ENCODE measurements at places on chromosomes 6 and 20.
A peak's percentile ranks its signal among the peaks of the same experiment; 100 is the strongest.

- DNase-seq: no peak
Measured at GRCh38 chr6:132053511-132053910, 102.3 kb upstream of the CCN2 start.

DNA sequence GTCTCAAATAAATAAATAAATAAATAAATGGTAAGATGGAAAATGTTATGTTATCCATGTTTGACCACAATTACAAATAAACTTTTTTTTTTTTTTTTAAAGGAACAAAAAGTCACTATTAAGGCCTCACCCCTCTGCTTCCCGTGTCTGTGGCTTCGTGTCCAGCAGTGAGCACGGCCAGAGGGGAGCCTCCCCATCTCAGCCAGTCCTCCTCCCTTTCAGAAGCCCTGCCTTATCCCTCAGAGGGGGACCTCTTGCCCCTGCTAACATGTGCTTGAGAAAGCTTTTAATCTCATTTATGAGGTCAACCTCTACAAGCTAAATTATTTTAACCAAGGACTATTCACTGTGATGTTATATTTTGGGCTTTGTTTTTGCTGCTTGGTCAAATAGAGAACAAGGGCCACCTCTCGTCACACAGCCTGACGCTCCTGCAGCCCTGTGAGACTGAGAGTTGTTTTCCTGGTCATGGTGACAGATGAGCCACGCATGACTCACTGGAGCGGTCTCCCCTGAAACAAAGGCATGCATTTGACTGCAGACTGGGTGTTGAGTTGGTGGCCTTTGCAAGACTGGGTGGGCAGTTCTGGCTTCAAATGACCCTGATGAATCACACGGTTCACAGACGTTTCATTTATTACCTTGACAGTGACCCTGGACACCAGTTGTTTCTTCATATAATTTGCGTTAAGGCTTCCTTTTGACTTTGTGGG, 131.8 kb downstream of the TIAM2 start:
- no peak for DNase-seq

- DNase-seq: no peak
Measured at GRCh38 chr6:106377061-106377540, 16.6 kb downstream of the CRYBG1 start.

DNA sequence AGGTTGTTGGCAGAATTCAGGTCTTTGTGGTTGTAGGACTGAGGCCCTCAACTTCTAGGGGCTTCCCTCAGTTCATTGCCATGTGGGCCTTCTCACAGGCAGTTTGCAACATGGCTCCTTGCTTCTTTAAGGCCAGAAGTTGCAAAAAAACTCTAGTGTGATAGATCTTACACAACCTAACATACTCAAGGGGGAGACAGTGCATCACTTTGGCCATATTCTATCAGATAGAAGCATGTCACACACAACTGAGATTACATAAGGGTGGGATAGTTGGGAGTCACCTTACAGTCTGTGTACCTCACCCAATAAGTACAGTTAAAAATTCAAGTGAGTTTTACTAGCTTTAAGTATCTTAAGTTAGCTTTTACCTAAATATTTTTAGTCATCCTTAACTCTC, 1.6 kb downstream of the SIRPD start:
- no peak for DNase-seq

DNA sequence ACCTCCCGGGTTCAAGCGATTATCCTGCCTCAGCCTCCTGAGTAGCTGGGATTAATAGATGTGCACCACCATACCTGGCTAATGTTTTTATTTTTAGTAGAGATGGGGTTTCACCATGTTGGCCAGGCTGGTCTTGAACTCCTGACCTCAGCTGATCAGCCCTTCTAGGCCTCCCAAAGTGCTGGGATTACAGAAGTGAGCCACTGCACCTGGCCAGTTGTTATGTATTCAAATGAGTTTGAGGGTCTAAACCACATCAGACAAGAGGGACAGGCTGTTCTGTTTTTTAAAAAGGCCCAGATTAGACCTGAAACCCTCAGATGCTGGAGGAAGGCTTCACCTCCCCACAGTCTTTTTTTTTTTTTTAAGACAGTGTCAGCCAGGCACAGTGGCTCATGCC, 4.1 kb upstream of the SPAG4 start:
- DNase-seq: no peak

DNA sequence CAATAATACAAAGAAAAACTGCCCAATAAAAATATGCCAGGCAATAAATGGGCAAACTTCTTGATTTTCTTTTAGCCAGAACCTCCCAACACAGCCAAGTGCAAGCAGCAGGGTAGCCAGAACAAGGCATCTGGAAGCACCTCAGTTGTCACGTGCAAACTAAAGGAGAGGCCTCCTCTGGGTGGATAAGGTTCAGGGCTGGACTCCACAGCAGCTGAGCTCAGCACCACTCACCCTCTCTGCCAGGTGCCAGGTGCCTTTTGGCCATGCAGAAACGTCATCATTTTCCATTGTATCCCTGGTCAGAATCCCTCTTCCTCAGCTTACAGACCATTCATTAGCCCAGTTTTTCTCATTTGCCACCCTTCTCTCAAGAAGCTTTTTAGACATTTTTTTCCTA, 52.7 kb downstream of the SOD2 start:
- no peak for DNase-seq

DNA sequence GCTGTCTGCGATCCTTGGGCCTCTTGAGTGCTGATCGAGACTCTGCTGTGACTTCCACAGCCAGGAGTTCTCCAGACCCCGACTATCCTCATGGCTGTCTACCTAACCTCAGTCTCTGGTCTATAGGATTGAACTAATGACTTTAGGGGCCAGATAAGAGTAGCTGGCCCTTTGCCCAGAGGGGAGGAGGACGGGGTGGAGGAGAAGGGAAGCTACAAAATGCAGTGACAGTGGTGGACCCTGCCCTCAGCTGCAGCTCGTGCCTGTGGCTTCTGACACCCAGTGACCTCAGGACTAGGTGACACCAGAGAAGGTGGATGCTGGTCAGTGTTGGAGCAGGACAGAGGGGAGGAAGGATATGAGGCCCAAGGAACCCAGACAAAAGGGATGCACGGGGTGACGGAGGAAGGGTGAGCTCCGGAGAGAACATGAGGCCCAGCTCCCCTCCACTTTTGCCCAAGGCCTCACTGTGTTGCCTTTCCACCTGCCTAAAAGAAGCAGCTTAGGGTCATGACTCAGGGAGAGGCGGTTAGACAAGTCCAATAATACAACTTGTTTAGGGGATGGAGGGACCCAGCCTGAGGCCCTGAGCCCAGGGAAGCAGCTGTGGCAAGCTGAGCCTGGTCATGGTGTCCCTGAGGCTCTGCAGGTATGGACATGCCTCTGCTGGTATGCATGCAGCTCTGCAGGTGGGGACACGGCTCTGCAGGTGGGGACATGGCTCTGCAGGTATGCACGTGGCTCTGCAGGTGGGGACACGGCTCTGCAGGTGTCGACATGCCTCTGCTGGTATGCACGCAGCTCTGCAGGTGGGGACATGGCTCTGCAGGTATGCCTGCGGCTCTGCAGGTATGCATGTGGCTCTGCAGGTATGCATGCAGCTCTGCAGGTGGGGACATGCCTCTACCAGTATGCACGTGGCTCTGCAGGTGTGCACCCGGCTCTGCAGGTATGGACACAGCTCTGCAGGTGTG, 67.7 kb downstream of the SYNJ2 start:
- no peak for DNase-seq

DNA sequence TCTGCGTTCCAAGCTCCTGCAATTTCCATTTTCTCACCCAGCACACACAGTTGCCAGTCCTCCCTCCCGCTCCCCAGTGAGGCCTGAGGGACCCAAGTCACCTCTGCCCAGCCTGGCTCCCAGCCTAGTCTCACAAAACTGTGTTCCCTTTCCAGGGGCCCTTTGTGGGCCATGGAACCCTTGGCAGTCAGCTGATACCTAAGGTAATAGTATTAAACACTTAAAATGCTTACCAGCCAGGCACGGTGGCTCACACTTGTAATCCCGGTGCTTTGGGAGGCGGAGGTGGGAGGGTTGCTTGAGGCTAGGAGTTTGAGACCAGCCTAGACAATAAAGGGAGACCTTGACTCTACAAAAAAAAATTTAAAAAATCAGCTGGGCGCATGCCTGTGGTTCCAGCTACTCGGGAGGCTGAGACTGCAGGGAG, 3.2 kb upstream of the RBM38 start:
- no peak for DNase-seq

DNA sequence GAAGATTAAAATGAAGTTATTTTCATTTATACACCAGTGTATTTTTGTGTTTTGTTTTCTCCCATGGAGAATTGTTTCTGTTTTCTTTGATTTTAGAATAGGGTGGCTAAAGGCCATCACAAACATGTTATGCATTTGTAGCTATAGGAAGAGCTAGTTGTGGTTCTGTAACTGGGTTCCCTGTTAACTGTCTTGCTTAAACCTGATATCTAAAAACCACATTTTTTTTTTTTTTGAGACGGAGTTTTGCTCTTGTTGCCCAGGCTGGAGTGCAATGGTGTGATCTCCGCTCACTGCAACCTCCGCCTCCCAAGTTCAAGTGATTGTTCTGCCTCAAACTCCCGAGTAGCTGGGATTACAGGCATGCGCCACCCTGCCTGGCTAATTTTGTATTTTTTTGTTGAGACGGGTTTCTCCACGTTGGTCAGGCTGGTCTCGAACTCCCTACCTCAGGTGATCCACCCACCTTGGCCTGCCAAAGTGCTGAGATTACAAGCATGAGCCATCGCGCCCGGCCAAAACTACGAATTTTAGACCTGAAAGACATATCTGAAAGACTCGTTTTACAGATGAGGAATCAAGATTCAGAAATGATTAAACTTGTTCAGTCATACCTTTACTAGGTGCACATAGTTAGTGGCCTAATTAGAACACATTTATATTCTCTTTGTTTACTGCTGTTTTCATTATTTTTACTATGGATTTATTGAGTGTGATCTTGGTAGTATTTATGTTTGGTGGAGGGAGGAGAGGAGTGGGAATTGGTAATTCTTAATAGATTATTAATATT, 18.0 kb downstream of the SCAF8 start:
- no peak for DNase-seq

- no peak for DNase-seq
Measured at GRCh38 chr6:83838727-83839126, 14.4 kb upstream of the RIPPLY2 start.

DNA sequence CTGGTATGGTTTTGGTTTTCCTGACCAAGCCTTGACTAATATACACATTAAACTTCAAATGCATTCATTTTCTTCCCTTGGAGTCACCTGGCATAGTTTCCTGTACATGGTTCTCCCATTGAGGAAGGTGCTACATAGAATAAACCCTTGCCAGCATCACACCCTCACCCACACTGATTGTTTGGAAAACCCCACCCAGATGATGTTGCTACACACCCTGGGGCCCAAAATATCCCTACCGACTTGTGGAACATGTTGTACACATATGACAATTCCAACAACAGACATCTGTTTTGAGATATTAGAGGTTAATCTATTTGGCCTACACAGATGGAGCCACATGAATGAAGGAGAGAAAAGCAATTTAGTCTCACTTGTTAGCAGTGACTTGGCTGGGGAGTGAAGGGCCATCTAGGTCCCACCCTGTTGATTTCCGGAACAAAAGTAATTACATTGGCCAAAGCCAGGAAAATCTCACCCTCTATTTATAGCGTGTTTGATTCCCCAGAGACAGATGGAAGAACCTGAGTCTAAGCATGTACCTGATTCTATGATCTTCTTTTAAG, 606.0 kb upstream of the BTBD3 start:
- no peak for DNase-seq

- peak; percentile 8 for DNase-seq
Measured at GRCh38 chr6:91088515-91088914, 501.6 kb upstream of the MAP3K7 start.

- no peak for DNase-seq
Measured at GRCh38 chr6:136501514-136501913, 48.7 kb downstream of the MAP7 start.

- no peak for DNase-seq
Measured at GRCh38 chr6:15090145-15090579, 155.7 kb upstream of the JARID2 start.

- no peak for DNase-seq
Measured at GRCh38 chr20:53487461-53488200, 106.0 kb downstream of the ZNF217 start.

DNA sequence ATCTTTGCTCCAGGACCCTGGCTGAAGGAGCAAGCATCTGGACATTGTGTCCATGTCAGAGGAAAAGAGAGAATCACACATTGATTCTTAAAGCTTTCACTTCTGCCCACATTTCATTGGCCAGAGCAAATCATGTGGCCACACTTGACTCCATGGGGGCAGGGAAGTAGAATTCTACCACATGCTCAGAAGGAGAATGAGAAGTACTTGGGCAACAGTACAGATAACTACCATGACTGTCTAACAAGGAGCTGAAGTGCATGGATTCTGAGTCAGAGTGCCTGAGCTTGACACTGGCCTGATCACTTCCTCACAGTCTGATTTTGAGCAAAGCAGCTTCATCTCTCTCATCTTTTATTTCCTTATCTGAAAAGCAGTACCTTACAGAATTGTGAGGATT, 38.6 kb downstream of the GHRH start:
- no peak for DNase-seq

- DNase-seq: peak; percentile 34
Measured at GRCh38 chr20:9119776-9120175, 50.9 kb downstream of the PLCB4 start.

DNA sequence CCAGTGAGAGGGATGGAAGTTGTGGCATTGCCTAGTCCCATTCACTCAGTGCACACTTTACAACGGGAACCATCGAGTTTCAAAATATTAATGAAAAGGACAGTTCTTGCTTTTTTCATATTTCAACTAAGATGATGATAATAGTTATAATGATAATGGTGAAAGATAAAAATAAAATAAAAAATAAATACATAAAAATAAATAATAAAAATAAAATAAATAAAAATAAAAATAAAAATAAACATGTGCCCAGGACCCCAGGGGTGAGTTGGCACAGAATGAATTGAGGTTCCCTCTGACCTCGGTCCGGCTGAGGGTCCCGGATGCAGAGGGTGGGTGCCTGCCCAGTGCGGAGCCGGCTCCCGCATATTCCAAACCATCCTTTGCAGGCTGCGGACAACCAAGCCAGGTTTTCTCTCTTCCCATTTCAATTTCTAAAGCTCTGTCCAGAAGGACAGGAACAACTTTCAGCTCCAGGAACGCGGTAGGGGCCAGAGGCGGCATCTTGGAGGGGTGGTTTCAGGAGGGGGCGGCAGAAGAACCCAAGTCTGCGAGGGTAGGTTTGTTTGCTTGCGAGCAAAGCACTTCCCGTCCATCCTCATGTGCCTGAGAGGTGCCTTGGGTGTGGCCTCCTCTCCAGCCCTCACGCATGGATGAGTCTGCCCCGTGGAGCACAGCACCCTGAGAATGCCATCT, 236.8 kb downstream of the DLL1 start:
- DNase-seq: no peak
